Fibroblast of lung (primary cell): ENCODE measurements at places on chromosomes 12 and 14. TPM values are rescaled to one million over a fixed set of nuclear protein-coding genes. Genes with fewer than 3 reads are reported as not detected.
A peak's percentile ranks its signal among the peaks of the same experiment; 100 is the strongest.

- DNase-seq, result peak; percentile 44
Observed at GRCh38 chr12:86729739-86730138, 473.5 kb upstream of the MGAT4C start.

DNA sequence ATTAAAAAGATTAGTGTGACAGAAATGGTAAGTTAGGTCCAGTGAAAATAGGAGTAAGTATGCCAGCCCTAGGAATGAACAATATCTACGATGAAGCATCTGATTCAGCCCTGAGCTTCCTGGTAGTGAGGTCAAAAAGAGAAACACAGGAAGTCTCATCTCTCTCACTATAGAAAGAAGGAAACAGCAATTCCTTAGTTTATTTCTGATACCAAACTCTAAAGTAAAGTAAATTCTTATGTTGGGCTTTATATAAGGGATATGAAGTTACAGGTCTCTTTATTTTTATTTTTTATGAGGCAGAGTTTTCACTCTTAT, 76.7 kb upstream of the RFLNA start:
- no peak for DNase-seq

DNA sequence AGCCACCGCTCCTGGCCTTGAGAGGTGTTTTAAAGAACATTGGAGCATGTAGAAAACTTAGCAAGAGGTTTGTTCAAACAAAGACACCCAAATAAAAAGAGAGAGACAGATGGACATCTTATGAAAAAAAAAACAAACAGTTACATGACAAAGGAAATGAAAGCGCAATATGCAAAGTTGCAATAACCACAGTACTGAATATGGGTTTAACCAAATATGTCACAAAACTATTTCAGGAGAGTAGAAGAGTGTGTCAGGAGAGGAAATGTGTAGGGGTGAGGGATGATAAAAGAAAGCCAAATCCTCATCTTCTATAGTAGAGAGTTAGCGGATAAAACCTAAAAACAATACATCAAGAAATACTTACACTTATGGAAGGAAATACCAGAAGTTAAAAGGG, 98.4 kb downstream of the GTF2A1 start:
- no peak for DNase-seq

DNA sequence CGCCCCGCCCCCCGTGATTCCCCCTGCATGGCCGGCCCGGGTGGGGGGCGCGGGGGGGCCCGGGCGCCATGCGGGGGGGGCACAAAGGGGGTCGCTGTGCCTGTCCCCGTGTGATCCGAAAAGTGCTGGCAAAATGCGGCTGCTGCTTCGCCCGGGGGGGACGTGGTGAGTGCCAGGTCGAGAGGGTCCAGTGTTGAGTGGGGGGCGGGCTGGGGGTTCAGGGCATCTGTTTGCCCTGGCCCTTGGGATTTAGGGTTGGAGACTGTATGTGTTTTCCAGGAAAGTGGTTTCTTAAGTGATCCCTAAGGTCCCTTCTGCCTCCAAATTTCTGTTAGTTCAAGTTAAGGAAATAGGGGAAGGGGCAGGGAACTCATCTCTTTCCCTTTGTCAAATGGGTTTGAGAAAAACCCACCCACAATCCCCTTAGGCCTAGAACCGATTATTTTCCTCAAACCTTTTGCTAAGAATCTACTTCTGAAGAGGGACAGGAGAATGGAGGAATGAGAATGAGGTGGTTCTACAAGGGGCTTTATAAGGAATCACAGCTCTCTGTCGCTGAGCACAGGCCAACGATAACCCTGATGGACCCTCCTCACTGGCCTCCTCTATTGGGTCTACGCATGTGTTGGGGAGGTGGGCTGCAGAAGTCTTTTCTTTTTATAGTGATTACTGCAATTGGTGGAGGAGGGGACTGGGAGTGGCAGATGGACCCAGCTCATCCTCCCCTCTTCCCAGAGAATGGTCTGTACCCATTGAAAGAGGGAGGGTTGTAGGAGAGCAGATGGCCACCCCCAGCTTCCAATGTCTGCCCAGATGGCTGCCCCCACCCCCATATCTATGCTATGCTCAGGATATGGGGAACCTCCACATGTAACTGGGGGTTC, 834 bp downstream of the ARHGEF25 start:
- no peak for DNase-seq

GRCh38 chr12:82596483-82596882, 90.2 kb upstream of the TMTC2 start:
- DNase-seq, result no peak

GRCh38 chr12:30753751-30754382, 884 bp downstream of the CAPRIN2 start:
- peak; percentile 43 for DNase-seq

- peak; percentile 95 for DNase-seq
Observed at GRCh38 chr14:54686219-54686870, 119.4 kb downstream of the SAMD4A start.

- DNase-seq, result no peak
Observed at GRCh38 chr14:64110802-64111201, 183.4 kb downstream of the ESR2 start.

DNA sequence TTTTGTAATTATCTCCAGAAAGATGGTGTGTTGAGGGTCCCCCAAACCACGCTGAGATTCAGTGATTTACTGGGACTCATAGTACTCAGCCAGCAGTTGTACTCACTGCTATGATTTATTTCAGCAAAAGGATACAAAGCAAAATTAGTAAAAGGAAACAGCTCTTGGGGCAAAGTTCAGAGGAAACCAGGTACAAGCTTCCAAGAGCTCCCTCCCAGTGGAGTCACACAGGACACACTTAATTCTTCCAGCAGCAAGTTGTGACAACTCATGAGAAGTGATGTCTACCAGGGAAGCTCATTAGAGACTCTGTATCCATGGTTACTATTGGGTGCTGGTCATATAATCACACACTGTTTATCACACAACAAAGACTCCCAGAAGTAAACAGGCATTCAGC, 38.7 kb downstream of the TTC8 start:
- DNase-seq, result no peak

DNA sequence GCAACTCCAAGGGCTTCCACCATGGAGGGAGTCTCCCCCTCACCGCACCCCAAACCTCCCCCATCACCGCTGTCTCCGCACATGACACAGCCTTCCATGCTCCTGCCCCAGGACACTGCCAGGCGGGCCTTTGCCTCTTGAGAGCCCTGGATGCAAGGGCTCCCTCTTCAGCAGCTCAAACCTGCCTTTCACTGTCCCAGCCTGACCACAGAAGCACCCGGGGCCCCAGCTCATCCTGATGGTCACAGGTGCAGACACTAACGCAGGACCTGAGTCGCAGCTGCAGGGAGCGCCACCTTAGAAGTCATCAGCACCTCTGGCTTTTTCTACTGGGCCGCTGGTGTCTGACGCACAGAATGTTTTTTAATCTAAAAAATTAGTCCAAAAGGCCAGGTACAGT, 54.0 kb downstream of the SYNE3 start:
- no peak for DNase-seq

Gene CCDC38
- 0.05 TPM in 1 of 2 replicates, not detected in the other for polyA plus RNA-seq

Gene ZDHHC22
- polyA plus RNA-seq, result not detected in 2 replicates

Gene ADCY4
- 0.43 and 1.4 TPM in 2 replicates for polyA plus RNA-seq

Gene KRT74
- polyA plus RNA-seq, result not detected in 2 replicates

Gene MAP3K12
- polyA plus RNA-seq, result 31.2 and 31.6 TPM in 2 replicates

Gene MGAT4C
- polyA plus RNA-seq, result not detected in 2 replicates

Gene PLEKHD1
- 0.01 TPM in 1 of 2 replicates, not detected in the other for polyA plus RNA-seq

Gene KERA
- not detected in 2 replicates for polyA plus RNA-seq
